ENCODE measurements at places on chromosomes 7 and 10.

DNA sequence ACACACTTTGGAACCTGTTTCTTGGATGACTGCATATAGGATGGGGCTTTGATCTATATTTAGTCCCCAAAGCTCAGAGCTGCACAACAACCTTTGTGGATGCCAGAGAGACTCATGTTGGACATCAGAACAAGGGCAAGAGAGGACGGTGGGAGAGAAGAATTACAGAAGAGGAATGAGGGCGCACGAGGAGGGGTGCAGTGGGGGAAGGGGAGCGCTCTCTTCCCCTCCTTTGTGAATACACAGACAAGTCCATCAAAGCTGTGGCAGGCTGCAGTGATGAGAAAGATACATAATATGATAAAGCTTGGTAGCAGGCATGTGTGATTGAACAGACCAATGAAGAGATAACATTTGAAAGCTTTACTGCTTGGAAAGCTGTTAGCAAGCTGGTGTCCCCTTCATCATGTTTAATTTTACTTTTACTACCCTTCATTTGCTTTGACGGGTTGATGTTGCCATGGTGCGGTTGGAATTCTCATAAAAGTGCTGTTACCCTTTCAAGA lies 857.8 kb downstream of the KCNMA1 start:
- no peak for DNase-seq

DNA sequence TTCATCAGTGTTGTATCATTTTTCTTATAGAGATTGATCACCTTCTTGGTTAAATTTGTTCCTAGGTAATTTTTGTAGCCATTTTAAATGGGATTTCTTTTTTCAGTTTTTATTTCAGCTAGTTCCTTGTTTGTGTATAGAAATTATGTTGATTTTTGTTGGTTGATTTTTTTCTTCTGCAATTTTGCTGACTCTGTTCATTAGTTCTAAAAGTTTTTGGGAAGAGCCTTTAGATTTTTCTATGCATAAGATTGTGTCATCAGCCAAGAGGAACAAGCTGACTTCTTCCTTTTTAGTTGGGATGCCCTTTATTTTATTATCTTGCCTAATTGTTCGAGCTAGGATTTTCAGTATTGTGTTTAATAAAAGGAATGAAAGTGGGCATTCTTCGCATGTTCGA lies 222.2 kb upstream of the TEX47 start:
- DNase-seq, result no peak

GRCh38 chr7:104362756-104363155 lies 34.4 kb downstream of the LHFPL3 start:
- DNase-seq, result no peak

DNA sequence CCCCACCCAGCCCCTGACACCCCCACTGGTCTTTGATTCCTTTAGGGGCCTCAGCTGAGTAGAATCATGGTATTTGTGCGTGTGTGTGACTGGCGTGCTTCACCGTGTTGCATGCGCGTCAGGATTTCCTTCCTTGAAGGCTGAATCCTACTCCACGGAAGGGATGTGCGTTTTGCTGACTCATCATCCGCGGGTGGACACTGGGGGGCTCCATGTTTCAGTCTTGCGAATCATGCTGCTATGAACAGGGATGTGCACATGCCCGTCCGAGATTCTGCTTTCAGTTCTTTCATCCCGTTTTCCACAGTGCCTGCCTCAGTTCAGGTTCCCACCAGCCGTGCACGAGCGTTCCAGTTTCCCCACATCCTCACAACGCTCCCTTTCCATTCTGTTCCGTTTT lies 20.9 kb upstream of the JAKMIP3 start:
- no peak for DNase-seq

DNA sequence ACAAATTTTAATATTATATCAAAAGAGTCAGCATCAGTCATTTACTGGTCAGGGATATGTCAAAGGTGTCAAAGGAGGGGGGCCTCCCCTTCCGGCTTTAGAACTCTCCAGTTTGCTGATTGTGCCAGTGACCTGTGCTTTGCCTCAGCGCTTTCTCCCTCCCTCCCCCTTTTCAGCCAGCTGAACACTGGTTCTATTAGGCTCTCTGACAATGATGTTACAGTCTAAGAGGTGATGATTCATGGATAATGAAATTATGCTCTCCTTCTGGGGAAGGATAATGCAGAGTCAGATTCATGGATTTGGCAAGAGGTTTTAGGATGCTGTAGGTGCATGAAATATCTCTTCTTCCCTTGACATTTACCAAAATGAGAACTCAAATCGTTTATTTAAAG lies 6.1 kb downstream of the LRRTM3 start:
- no peak for DNase-seq

GRCh38 chr10:86726677-86726999 lies 29.8 kb upstream of the BMPR1A start:
- DNase-seq, result no peak

DNA sequence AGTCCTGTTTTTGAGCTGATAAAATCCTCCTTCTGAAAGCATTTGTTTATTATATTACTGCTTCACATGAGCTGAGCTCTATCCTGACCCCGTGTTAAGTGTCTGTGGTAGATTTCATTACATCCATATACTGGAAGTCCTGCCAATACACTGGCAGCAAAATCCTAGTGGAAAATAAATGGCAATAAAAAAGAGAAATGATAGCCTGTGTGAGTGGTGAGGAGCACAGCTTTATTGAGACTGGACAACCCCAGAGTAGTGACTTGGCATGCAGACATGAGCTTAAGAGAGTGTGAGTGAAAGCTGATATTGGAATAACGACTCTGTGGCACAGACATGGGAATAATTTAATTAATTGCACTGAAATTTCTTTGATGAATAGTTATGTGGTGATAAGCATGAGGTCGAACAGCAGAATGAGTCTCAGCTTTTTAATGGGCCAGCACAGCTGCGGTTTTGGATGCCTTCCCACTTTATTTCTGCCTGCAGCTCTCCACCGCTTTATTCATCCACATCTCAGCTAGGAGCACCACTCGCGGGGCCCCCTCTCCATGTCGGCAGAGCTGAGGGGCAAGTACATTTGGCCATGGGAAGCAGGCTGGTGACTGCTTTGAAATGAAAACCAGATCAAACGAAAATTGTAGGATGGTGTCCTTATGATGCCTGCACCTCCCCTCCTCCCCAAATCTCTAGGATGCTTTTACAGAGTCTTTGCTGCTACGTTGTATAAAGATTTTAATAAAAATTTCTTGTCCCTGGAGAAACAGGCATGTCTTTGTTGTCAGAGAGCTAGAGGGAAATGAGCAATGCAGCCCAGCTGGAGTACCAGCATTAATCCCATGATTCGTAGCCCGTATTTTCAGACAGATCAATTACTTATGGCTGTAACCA lies 494.3 kb downstream of the AUTS2 start:
- DNase-seq, result no peak

- DNase-seq, result no peak
Measured at GRCh38 chr10:70418229-70418628, 14.3 kb downstream of the EIF4EBP2 start.

- no peak for DNase-seq
Measured at GRCh38 chr7:1525409-1525808, 5.1 kb upstream of the MAFK start.

DNA sequence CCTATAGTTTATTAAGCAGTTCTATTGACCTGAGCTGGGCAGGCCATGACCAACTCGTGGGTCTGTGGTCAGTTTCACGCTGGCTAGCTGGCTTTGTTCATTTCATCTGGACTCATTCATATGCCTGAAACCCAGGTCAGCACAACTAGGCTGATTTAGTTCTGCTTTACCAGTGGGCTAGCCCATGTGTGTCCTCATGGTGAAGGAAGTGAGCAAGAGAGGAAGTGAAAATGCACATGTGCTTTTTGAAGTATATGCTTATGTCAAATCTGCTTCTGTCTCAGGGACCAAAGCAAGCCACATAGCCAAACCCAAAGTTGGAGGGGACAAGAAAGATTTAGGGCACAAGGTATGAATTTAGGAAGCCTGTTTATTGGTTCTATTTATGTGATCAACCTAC lies 154.5 kb downstream of the RNF133 start:
- DNase-seq, result no peak

DNA sequence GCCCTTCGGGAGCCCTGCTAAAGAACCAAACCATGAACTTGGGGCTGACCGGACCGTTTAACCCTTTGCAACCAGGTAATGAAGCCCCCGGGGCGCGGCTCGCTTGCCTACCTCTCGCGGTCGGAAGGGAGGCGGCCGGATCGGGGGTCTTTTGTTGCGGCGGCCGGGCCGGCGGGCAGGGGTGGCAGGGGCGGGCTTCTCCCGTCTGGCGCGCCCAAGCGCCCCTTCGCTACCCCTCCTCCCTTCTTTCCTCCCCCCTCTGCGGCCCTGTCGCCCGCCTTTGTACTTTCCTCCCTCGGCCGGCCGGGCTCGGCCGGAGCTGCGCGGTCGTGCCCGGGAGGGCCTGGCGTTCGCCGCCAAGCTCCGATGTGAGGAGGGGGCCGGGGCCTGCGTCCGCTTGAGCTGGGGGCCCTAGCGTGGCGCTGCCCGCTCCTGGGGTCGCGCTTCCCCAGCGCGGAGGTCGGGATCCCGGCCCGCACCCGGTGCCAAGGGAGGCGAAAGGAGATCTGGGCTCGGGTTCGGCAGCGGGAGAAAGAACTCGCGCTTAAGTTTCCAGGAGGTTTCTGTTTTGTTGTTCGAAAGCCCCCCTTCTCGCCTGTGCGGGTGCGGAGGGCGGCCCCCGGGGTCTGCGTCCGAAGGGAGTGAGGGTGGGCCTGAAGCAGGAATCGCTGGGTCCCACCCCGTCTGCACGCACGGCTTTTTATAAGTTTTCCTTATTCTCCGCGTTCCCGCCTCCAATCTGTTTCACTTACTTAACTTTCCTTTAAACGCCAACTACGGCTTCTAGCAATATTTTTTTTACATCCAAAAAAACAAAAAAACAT lies 436.8 kb upstream of the GALNT17 start:
- DNase-seq, result no peak

DNA sequence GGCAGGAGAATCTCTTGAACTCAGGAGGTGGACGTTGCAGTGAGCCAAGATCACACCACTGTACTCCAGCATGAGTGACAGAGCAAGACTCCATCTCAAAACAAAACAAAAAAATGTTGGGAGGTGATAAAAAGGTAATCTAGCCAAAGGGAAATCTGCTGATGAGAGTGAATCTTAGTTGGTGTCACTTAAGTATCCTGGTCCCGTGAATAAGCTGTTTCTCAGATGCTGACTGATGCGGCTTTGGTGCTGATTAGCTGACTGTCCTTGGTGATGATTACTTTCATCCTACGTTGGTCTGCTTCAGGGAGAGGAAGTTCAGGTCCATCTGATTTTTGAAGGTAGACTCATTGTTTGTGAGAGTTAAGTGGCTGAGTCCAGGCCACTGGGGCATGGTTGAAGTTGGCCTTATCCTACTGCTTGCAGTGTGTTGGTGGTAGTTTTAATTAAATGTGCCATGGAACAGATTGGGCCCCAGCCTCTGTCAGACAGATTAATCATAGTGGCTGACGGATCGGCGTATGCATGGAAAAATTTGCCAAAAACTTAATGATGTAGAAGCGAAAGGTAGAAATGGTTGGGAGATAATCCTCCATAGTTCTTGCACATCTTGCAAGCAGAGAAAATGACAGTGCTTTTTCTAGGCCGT lies 17.4 kb upstream of the TMEM236 start:
- DNase-seq, result no peak

DNA sequence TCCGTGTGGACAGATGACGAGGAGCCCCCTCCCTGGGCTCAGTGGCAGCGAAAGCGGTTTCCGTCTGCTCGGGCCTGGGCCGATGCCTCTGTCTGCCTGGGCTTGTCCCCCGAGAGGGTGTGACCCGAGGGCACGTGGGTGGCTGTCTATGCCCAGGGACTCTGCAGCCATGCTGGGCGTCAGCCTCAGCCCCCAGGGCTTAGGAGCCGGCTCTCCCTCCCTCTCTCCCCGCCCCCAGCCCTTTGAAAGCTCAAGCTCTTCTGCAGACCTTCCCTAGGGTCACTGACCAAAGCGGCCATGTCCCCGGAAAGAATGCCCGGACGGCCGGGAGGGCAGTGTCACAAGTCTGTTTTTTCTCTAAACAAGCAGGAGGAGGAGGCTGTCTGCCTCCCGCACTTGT lies 7.1 kb downstream of the MICALL2 start:
- DNase-seq, result no peak

DNA sequence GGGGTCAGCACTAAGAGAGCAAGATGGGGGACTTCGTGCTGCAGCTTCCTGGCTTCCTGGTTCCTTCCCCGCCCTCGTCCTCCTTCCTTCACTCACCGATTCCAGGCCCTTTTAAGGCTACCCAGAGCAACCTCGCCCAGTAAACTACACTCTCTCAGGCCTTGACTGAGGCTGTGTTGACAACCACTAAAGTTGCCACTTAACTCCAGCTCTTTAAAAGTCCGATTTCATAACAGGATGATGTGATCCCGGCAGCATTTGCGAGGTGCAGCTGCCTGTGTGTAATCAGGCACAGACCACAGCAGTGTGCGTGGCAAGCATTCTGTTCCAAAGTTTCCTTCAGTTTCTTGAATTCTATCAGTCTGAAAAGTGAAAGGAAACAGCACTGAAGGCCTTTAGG lies 110.6 kb downstream of the RAB11FIP2 start:
- DNase-seq, result peak; percentile 32

- DNase-seq, result no peak
Measured at GRCh38 chr10:83274088-83274487, 865.2 kb upstream of the GHITM start.

DNA sequence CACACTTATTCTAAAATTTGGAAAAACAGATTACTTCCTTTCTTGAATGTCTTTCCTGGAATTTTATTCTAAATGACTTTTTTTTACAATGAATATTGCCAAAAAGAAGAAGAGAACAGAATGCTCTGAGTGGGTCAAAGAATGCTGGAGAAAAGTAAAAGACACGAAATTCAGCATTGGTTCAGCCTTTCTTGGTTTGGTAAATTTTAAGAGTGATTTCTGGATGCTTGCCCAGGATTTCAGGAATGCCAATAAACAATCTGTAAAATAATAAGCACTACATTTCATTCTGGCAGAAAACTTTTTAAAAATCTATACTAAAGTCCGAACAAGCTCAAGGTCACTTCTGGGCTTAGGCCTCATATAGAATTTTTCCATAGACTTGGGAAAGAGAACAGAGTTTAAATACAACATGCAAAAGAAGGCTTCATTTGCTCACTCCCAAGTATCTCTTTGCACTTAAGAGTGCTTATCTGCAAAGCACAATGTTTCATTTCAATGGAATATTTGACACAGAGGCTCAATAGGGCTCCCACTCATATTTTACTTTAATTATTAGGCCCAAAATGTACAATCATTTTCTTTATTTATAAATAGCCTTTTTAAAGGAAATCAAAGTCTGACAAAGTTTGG lies 359.5 kb upstream of the ANKRD30A start:
- no peak for DNase-seq

DNA sequence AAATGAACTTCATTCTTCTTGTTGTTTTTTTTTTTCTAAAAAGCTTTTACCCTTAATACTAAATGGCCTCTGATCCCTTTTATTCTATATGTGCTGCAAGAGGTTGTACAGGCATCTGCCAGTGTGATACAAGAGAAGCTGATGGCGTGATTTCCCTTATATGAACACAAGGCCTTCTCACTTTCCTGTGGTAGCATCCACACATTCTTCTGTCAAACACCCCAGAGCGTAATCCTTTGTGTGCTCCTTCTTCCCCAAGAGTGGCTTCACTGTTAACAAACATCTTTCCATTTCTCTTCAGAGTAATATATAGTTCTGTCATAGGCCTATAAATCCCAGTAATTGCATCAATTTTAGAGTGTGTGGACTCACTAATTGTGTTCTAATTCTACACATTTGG lies 86.3 kb upstream of the CAPZA2 start:
- no peak for DNase-seq

All from HFF-Myc (cell line).